ENCODE measurements at places on chromosomes 2 and 18. TPM values are rescaled to one million over a fixed set of nuclear protein-coding genes. Genes with fewer than 3 reads are reported as not detected.

CASP10 gene
- total RNA-seq = 50.4 TPM

GRCh38 chr2:149819356-149819957 lies 231.9 kb upstream of the MMADHC start:
- DNase-seq = no peak

GRCh38 chr2:41949091-41949882 lies 98.5 kb upstream of the PKDCC start:
- DNase-seq = no peak

GRCh38 chr2:161681046-161681445 lies 56.8 kb downstream of the SLC4A10 start:
- no peak for DNase-seq

GRCh38 chr2:200373973-200374416 lies 67.5 kb downstream of the SPATS2L start:
- DNase-seq = no peak

DNA sequence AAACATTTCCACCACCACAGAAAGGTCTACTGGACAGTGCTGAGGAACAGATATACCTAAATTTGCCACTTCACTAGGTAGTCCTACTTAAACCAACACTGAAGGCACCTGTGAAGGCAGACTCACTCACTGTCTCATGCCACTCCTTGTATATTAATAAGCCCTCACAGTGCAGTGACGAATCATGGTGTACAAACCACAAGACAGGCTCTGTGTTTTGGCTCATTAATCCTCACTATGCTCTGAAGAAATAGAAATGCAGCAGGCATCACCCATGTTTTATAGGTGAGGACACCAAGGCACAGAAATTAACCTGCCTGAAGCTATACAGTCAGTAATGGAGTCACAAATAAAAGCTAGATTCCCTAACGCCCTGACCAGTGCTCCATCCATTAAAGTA lies 44.3 kb downstream of the BARD1 start:
- DNase-seq = no peak

DNA sequence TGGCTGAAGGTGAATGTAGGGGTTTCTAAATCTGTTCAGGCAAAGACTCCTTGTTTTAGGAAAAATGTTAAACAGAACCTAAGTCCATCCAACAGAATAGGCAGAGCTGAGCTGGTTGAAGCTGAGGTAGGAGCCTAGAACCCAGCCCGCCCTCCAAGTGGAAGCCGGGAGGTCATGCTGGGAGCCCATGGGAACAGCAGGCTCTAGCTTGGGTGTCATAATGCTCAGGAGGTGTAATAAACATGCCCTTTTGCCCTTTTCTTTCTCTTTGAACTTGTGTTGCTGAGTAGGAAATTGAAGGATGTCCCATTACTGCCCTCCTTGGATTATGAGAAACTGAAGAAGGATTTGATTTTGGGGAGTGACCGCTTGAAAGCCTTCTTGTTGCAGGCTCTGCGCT lies 60.3 kb downstream of the ARMC9 start:
- DNase-seq = no peak

- DNase-seq = no peak
Observed at GRCh38 chr2:62578803-62579640, 73.0 kb upstream of the TMEM17 start.
